Astrocyte of the cerebellum (primary cell): ENCODE measurements at places on chromosomes 7 and 10.

- DNase-seq = no peak
Observed at GRCh38 chr7:21346297-21346696, 81.6 kb upstream of the SP4 start.

DNA sequence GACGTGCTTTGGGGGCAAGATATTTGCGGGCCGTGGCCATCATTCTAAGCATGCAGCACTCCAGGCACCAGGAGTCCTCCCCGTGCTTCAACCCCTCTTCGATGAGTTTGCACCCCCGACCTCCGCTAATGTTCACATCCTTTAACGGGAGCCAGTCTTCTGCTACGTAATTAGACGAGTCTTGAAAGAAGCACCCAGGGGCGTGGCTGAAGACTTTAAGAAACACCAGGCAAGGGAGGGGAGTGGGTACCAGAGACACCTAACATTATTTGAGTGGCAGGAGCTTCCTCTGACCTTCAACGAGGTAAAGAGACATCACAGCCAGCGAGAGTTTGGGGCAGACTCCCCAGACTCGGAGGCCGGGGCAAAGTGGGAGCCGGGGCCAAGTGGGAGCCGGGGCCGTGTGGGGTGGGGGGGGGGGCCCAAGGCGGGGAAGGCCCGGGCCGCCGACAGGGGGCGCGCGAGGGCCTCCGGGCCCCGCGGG lies 31.1 kb upstream of the TOMM7 start:
- no peak for DNase-seq

- DNase-seq = no peak
Observed at GRCh38 chr7:129607471-129608120, 3.9 kb upstream of the NRF1 start.

DNA sequence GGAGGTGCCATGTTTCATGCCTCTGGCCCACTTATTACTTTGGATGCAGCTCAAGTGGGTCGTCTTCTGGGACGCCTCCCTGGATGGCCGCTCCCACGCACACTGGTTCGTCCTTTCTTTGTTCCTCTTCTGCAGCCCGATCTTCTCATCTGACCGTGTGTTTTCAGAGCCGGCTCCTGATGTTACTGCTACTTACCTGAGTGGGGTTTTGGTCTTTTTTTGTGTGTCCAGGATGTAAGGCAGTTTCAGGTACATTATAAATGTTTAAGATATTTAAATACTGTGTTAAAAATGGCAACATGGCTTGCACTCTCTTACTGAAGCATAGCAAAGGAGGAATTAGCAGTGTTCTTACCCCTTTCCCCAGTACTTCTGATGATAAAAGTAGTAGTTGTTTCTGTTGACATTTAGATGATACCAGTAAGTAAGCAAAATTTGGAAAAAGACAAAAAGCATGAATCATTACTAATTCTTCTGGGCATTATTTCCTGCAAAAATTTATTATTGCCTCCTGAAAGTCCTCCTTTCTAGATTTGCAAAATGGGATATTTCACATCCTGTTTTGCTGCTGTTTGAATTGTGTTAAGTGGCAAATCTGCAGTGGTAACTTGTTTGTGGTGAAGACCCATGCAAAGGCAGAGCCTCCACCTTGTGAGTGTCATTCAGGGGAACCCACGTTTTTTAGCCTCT lies 59.4 kb downstream of the SHH start:
- no peak for DNase-seq

DNA sequence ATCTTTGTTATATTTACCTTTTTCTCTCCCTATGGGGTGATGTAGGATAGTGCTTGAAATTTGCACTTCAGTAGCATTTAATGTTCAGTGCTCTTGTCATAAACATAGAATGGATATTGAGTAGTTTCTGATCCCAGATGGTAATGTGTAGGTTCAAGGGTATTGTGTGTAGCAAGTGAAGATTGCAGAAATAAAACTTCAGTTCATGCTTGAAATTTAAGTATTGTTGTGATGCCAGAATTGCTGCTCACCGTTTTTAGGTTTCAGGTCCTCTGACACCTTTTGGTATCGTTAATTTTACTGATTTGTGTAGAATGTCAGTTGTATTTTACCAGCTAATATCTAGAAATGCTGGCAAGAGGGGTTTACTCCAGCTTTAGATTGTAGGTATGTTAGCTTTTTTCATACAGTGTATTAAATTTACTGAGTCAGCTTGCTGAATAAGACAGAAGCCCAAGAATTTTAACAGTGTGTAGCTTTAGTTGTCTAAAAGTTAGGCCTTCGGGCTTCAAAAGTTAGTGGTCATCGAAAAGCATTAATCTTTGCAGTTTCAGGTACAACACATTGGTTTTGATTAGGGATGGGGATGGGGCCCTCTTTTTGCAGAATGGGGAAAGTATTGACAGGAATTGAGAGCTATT lies 1.9 kb downstream of the PTEN start:
- no peak for DNase-seq

DNA sequence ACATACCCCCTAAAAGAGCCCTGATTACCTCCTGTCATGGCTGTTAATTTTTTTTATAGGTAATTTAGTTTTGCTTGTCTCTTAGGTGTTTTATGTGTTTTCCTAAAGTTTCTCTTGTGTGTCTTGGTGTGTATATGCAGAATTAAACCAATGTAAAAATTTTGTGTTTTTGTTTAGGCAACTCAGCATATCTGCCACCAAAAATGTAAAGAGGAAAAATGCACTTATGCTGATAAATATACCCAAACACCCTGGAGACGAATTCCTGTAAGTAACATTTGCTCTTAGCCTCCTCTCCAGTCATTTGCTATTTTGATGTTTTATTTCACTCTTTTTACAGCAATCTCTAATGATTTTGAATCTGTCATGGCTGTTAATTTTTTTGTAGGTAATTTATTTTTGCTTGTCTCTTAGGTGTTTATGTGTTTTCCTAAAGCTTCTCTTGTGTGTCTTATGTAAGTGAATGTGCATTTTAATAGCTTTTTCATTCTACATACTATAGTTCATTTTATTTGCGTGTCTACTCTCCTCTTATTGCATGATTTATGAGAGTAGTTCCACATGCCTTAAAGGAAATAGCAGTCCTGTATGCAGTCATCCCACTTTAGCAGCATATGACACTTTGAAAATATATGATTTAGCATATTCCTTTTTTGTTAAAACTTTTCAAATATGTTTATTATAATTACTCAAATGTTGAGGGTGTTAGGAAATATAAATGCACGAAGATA lies 149.2 kb downstream of the CCSER2 start:
- DNase-seq = no peak

DNA sequence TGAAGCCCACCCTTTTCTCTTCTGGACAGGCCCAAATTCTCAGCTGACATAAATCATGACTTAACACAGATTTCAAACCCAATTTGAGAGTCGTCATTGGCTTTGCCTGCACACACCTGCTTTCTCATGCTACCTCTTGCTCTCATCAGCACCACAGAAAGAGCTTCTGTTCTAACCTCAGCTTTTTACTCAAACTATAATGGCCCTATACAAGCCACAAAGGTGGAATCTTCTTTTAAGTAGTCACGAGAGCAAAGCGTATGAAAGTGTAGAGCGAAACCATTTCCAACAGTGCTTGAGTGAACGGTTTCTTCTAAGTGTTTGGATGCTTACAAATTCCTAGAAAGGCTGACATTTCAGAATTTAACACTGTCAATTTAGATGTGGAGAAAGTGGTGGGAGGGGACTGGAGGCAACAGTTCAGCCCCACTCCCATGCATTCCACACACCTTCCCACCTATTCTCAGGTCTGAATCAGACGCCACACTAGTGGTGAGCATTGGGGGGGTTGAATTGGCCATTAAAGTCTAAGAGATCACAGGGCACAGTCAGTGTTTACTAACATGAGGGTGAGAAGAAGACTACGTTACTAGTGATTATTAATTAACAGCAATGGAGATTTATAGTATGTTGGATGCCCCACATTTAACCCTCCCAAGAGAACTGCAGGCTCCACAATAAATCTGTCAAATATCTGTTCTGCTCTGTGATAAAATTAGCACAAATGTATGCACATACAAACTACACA lies 114.0 kb downstream of the PRKCQ start:
- DNase-seq = no peak

GRCh38 chr7:70694971-70695794 lies 436.8 kb upstream of the GALNT17 start:
- no peak for DNase-seq

GRCh38 chr7:2072042-2072441 lies 160.7 kb downstream of the MAD1L1 start:
- no peak for DNase-seq

- no peak for DNase-seq
Observed at GRCh38 chr7:128351296-128352152, 7.8 kb upstream of the RBM28 start.

GRCh38 chr7:71135663-71136062 lies 3.7 kb downstream of the GALNT17 start:
- DNase-seq = no peak

DNA sequence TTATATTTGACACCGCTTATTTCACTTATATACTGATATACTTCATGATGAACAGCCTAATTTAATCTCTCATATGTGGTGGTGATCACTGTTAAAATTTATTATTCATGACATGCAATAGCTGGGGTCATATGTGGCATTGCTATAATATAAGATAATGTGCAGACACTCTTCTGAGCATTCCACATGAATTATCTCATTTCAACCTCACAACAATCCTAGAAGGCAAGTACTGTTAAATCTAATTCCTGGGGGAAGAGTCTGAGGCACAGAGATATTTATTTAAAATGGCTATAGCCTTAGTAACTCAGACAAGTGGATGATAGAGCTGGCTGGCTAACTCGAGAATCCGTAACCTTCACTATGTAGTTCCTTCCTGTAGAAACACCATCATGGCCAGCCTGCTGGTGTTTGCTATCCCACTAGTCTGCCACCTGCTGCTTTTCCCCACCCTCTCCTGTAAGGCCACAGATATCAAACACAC lies 46.6 kb upstream of the A1CF start:
- no peak for DNase-seq

DNA sequence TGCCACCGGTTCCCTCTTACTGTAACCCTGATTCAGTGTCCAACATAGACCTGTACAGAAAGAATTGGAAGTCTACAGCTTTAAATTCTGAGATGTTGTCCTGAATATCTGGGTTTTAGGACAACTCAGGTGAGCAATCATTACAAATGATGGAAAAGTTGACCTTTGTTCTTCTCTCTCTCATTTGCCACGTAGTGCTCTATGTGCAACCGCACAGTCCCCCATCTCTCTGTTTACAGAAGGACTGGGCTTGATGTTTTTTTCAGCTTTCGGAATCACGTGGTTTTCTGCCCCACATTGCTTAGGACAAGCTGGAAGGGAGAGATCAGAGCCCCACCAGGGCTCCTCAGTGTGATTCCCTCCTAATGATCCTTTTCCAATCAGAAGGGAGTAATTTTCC lies 22.2 kb downstream of the NEUROD6 start:
- DNase-seq = no peak

DNA sequence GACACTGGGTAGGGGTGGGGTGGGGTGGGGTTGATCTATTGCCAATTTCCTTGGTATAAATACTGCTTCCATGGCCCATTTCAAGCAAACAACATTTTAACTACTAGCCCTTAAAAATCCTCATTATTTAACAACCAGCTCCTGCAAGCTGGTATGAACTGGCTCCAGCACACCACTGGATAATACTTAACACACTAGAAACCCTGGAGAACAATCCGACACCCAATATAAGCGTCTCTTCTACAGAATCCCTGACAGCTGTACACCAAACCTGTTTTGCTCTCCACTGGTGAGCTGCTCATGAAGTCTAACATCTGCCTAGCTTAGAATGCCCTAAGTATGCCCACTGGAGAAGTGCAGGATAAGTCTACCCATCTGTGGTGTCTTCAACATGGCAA lies 116.8 kb downstream of the HIPK2 start:
- DNase-seq = no peak

DNA sequence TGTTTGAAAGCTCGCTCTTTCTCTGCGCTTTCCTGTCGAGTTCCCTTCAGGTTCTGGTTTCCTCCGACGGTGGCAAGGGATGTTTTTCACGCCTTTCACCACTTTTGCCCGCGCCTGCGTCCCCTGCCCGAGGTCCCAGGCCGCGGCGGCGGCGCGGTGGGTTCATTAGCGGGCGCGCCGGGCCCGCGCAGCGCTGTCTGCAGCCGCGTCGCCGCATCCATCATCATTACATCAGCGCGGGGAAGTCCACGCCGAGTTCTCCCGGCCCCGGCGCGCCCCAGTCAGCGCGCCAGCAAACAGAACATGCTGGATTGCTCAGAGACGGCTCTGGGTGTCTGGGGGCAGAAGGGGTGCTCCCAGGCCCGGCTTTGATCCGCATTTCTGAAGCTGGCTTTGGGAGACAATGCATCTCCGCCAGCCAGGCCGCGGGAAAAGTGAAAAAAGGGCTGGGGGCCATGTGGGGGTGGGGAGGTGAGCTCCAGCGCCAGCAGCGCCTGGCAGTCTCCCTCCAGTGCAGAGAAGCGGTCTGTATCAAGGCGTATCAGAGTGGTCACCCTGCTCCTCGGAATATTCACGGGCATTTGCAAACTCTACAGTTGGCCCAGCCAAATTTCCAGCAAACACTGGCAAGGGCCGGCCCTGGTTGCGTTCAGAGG lies 8.9 kb downstream of the GLI3 start:
- no peak for DNase-seq

DNA sequence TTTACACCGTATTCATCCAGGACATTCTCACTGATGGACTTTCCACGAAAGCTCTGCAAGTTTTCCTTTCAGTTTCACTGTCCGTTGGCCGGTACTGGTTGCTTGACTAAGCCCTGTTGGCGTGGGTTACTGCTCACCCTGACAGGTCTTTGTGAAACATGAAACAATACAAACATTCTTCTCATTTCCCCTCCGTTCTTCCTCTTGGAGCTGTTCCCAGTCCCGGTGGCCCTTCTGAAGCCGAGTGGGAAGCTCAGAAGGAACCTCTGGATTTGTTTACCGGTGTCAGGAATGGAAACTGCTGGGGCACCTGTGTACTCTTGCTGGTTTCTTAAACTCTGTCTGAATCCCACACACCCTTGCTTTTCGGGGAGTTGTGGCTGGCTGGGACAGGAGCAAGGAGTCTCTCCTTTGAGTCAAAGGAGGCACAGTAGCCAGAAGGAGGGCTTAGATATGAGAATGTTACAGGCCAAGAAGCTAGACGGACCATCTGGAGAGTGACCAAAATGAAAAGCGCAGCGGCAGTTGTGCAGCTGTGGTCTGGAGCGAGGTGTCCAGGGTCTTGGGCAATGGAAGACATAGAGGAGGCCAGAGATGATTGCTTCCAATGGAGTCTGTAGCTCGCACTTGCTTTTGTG lies 45.7 kb downstream of the LYZL2 start:
- DNase-seq = peak; percentile 65

DNA sequence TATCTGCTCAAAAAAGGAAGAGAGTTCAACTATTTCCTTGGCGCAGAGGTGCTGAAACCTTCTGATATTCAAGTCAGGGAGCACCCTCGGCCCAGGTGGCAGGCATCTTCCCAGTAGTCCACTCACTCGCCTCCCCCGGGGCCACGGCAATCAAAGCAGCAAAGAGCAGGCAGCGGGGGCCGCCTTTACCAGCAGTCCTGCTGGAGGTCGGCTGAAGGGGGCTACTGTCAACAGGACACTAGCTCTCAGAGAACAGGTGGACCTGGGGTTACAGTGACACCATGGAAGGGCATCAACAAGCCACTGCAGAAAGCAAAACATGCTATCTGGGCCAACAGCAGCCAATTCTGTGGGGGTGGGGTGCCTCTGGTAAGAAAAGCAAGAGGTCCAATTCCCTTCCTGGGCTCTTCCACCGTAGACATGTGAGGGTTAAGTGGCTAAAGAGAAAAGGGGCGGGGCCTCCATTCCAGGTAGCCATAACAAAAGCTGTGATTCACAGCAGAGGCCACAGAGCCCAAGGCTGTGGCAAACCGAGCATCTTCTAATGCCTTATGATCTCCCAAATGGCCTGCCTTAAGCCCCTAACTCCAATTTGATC lies 9.4 kb downstream of the FZD9 start:
- no peak for DNase-seq

GRCh38 chr7:46320956-46321355 lies 399.9 kb upstream of the IGFBP3 start:
- no peak for DNase-seq

GRCh38 chr7:46244757-46245156 lies 323.7 kb upstream of the IGFBP3 start:
- DNase-seq = no peak
